ENCODE measurements at places on chromosomes 1 and 21.

DNA sequence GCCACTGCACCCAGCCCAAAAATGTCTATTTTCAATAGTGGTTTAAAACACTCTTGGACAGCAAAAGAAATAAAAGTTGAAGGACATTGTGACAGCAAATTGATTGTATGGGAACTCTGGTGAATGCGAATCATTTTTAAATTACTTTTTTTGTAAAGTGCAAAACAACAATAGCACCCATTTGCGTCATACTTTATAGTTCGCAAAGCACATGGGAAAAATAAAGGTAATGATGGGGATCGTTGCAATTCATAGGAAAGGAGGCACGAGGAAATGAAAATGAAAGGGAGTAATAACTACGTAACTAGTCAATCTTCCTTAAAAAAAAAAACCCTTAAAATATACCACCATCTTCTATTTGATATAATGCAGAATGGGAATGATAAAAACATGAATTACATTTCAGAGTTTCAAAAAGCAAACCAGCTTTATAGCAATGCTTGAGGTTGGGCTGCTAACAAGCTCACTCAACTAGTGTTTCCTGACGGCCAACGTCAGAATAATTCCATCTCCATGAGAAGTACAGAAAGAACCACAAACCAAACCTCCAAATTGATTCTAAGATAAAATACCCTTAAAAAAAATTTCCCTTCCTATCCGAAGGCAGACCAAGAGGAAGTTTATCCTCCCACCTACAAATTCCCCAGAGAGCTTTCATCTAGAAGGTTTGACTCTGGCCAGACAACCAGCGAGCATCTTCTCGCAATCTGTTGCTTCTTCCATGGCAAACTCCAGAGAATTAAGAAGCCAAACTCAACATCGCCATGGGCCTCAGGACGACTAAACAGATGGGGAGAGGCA is at the start of gene EDARADD:
Gene EDARADD (plus strand): TSS at position 606 of the 801 bp plus-strand sequence. CDS start 159 bp downstream, at position 765.
- DNase-seq = no peak

DNA sequence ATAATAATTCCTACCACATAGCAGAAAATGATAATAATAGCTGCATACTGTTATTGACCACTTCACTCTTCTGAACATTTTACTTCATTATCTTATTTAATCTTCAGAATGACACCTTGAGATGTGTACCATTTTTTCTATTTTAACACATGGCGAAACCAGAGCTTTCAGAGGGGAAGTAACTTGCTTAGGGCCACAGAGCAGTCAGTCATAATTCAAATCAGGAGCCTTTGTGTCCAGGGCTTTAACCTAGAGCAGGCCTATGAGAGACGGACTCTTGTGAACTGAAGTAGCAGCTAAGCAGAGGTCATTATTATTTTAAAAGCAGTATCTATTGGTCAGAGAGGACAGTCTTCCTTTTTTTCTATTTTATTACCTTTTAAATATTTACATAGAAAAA is 114.0 kb downstream of the ROR1 start:
- DNase-seq = no peak

- DNase-seq = no peak
These were observed 76.9 kb upstream of the LYST start for GRCh38 chr1:235943581-235944114.

DNA sequence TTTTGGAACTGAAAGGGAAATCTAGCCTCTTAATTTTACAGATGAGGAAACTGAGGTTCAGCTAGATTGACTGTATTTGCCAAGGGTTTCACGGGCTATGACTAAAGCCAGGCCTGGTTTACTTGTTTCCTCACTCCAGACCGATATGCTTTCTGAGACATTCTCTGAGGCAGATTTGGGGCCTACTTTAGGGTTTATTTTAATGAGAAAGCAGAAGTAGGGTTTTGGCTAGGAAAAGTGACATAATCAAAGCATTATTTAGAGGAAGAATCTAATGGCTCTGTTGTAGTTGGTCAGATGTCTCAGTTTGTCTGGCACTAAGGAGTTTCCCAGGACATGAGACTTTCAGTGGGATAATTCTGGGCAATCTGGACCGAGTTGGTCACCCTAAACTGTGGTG is 1.5 kb upstream of the RPTN start:
- DNase-seq = no peak

DNA sequence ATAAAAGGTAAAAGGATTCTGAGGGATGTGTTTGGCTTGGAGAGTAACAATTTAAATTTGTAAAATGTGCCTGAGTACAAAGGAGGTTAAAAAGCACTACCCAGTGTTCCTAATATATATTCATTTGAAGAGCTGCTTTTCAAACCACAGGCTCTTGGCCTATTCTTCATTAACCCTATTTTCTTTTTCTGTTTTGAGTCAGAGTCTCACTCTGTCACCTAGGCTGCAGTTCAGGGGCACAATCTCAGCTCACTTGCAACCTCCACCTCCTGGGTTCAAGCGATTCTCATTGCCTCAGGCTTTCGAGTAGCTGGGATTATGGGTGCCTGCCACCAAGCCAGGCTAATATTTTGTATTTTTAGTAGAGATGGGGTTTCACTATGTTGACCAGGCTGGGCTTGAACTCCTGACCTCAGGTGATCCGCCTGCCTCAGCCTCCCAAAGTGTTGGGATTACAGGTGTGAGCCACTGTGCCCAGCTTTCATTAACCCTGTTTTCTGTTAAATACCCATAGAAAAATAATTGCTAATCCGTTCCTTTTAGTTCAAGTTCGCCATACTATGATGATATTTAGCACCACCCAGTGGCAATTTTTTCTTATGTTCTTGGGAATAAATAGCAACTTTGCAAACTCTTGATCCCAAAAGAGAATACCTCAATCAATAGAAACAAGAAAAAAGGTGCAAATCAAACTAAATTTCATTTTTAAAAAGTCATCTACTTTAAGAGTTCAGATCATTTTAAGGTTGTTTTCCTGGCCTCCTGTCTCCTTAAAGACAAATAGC is 30.5 kb downstream of the ZBTB8OS start:
- DNase-seq = no peak

GRCh38 chr1:74508449-74508848 is 4.0 kb downstream of the LRRC53 start:
- no peak for DNase-seq

- no peak for DNase-seq
These were observed 51.5 kb downstream of the FOXO6 start for GRCh38 chr1:41412748-41413147.

DNA sequence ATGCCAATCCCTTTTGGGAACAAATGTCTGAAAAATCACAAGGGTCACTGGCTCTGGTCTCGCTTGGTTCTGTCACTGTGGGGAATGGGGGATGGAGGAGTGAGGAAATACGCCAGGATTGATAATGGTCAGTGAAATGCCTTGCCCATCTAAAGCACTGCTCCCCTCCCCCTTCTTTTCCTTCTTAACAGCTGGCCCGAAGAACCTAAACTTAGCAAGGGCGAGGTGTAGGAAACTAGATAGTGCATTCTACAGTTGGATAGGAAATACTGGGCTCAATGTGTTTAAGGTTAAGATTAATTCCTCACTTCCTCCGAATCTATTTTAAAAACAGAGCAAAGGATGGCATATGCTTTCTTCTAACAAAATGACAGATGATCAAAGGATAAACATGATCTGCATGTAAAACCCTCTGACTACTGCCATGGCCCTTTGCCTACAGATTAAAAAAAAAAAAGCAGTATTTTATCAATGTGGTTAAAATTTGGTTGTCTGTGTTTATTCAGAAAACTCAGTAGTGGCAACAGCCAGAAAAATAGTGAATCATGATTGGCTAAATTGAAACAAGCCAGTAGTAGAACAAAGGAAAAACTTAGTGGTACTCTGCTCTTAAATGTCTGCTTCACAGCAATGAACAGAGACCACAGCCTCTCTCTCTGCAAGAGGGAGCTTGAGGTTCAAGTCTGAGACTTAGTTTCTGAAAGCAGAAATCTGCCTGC is 86.1 kb upstream of the VAV3 start:
- DNase-seq = peak; percentile 46

Data from DND-41 (cell line).